ENCODE measurements at places on chromosomes 1 and 21. TPM values are rescaled to one million over a fixed set of nuclear protein-coding genes. Genes with fewer than 3 reads are reported as not detected.

The OBSCN gene
- 57.3 TPM for total RNA-seq

The TCHH gene
- total RNA-seq, result not detected

The SLC44A3 gene
- total RNA-seq, result 75.4 TPM

The DHRS3 gene
- total RNA-seq, result 176 TPM

The BMP8B gene
- 0.91 TPM for total RNA-seq

The LY9 gene
- not detected for total RNA-seq

The ATP6V1G3 gene
- not detected for total RNA-seq

The AMY1A gene
- total RNA-seq, result not detected

The UROD gene
- 61.5 TPM for total RNA-seq

The KRTAP19-1 gene
- total RNA-seq, result not detected

The ALPL gene
- total RNA-seq, result 19.8 TPM

The TSTD1 gene
- 54.7 TPM for total RNA-seq

The CFAP107 gene
- 2.8 TPM for total RNA-seq

The UBR4 gene
- total RNA-seq, result 155 TPM

The ITLN2 gene
- 1.8 TPM for total RNA-seq

The CELA2A gene
- not detected for total RNA-seq

The SLC26A9 gene
- total RNA-seq, result 2.9 TPM

The SLAMF6 gene
- total RNA-seq, result not detected

The UMODL1 gene
- total RNA-seq, result not detected

The MOB3C gene
- total RNA-seq, result 5.5 TPM

The IL20 gene
- not detected for total RNA-seq

The KCTD3 gene
- total RNA-seq, result 73.5 TPM
